ENCODE measurements at places on chromosomes 12 and 14.

DNA sequence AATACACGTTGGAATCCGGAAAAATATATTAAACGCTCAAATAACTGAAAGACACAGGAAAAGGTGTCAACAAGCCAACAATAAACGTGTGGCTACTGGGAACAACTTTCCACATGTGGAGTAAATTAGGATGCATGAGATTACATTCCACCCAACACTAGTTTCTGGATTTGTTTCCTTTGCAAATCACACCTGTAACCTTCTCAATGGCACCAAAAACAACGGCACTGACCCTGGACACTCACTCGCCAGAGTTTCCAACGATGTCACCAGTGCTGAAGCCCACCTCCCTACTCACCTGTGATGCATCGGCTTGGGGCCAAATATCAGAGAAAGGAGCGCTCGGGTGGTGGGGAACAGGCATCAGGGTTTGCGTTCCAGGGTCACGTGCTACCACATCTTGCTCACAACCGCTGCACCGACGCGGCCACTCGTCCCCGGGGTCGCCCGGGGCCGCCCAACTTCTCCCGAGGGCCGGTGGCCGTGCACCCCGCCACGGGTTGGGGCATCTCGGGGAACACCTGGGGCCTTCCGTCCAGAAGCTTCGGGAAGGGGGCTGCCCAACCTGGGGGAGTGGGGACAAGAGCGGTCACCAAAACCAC, 629 bp downstream of the PRDM4 start:
- DNase-seq = no peak

DNA sequence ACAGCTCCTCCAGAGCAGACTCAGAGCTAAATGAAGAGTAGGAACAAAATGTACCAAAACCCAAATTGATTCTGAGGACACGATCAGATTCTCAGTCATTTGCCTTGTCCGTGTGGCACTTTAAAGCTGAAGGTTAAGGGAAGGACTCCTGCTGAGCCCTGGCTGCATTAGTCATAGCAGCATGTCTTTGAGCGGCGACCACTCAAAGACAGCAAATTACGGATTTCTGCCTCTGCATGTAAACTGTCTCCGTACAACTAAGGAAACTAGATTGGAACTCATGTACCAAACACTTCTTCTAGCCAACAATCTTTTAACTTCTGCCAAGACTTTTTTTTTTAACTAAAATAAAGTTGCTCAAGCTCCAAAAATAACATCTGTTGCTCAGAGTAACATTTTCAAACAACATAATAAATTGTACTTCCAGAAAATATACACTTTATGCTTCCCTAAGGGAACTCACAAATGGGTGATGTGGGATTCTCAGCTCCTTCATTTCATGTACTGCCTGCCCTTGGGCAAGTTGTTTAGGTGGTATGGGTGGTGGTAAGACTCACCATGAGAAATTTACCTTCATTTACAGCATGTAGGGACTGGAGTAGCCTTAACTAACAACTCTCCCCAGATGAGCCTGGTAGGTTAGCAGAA, 56.1 kb downstream of the RERG start:
- DNase-seq = no peak

GRCh38 chr14:72444701-72445100, 449.2 kb downstream of the DPF3 start:
- no peak for DNase-seq

GRCh38 chr12:25368557-25368956, 117.8 kb upstream of the KRAS start:
- DNase-seq = no peak

DNA sequence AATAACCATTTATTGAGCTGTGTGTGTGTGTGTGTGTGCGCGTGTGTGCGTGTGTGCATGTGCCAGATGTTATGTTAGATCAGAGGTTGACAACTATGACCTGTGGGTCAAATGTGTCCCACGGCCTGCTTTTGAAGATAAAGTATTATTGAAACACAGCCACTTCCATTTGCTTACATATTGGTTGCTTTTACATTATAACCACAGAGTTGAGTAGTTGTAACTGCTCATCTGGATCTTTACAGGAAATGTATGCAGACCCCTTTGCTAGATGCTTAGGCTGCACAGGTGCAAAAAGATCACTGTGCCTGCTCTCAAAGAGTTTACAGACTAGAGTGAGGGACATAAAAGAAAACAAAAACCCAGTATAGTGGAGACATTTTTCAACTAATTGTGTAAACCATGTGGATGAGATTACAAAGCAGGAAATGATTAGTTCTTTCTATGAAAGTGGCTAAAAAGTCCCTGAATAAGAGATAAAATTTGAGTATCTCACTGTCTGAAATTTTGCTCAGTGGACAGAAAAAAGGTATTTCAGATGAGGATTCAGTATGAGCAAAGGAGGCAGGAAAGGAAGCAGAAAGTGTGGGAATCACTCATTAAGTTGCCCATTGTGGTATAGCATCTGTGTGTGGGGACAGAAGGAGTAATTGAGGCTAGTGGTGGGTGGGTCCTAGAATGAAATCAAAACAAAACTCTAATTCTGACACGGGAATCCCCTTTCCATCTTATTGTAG, 188.4 kb downstream of the PAH start:
- no peak for DNase-seq

GRCh38 chr14:79890527-79890926, 320.8 kb downstream of the DIO2 start:
- no peak for DNase-seq

DNA sequence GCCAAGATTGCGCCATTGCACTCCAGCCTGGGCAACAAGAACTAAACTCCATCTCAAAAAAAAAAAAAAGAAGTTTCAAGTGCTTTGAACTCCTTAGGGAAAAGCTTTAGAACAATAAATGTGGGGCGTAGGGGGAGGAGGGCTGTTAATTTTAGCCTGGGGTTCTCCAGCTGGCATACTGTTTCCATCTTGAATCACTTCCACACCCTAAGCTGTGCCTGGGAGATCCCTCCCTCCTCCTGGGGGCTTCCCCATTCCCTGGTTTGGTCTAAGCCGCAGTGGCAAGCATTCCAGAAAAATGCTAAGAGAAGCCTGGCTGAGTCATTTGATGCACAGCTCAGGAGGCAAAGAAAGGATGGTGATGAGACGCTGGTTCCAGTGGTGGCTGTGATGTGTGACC, 2.3 kb upstream of the ZNF384 start:
- no peak for DNase-seq

- DNase-seq = no peak
Observed at GRCh38 chr12:122474324-122474716, 26.4 kb downstream of the ZCCHC8 start.

GRCh38 chr12:6367969-6368892, 7.1 kb downstream of the SCNN1A start:
- DNase-seq = no peak

DNA sequence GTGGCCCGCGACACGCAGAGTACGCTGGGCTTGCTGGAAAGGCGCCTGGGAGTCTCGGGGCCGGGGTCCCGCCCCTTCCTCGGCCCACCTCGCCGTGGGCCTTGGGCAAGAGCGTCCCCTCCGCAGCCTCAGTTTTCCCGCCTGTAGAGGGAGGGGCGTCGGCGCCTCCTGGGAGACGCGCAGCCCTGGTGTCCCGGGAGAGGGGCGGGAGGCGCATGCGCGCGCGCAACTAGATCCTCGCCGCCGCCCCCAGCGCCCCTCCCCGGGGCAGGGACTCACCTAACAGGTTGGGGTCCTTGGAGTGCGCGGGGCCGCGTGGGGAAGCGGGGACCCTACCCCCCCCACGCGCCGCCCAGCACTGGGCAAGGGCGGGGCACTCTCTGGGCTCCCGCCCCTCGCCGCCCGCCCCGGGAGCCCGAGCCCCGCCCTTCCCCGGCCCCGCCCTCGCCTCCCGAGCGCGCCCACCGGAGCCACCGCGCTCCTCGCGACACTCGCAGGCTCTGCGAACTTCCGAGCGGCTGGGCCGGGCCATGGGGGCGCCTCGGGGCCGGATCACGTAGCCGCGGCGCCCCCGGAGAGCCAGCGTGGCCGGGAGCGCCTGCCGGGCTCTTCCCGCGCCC, at the start of gene KIF26A:
TSS of gene KIF26A (plus strand) at position 490 of the 620 bp plus-strand sequence. CDS start 136 bp downstream, outside the sequence.
- DNase-seq = no peak

DNA sequence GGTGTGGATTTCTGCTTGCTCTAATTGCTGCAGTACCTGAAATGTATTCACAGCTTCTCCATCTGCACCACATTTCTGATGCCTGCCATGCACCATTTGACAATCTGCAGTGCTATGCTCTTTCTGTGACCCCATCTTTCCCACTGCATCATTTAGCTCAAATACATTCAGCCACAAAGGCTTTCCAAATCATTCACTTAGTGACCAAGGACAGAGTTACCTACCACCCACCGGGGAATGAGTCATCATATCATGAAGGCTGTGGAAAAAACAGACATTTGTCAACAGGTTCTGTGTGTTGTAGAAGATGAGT, 465.5 kb upstream of the ATP2B1 start:
- no peak for DNase-seq

- DNase-seq = no peak
Observed at GRCh38 chr12:116640281-116640680, 81.1 kb downstream of the MAP1LC3B2 start.

- no peak for DNase-seq
Observed at GRCh38 chr14:62763951-62764350, 281.3 kb downstream of the KCNH5 start.

DNA sequence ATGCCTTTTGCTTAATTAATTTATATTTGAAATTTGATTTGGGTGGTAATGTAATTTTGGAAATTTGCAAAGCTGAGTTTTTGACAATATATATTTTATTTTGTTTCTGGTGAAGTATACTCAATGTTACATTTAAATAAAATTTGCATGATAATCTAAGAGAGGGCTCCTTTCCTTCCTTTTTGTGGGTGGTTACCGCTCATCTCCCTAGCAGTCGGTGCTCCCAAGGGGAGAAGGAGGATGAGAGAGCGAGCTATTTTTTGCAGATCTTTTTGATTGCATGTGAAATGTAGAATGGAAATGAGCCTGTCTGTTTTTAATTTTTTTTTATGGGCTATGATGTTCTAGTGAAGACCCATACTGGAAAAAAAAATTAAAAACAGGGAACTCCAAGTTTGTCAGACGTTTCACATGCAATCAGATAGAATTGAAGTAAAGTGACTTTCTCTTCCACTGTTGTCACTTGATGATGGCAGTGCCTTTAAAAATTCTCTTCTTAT, 39.8 kb downstream of the MSRB3 start:
- DNase-seq = no peak

DNA sequence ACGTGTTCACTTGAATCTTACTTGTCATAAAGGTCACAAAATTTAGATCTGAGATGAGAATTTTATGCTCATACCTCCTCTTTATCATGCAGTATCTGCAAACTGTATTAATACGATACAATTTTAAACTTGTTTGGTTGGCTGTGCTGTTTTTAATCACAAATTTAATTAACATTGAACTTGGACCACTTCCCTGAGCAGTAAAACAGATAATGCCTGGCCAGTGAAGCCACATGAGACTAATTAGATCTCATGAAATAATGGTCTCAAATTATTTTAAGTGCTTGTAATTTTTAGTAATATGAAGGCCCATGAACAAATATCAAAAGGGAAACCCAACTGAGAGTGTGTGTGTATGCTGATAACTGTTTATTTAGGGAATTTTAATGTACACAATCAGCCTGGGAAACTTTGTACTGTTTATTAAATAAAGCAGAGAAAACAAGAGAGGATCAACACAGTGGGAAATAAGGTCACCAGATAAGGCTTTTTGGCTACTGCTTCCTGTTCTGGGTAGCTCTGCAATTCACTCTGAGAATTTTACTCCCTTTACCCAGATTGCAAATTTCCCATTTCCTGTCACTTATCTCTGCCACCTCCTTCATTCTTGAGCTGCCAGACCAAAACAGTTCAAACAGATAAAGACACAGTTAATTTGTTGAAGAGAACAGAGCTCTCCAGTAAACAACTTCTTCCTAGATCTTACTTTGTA, 61.6 kb upstream of the GNPNAT1 start:
- no peak for DNase-seq

GRCh38 chr12:53102883-53103807, at the start of gene SOAT2:
Gene SOAT2, plus strand, starts transcription at chr12:53103486. Its CDS starts 92 bp downstream, at chr12:53103578.
- peak; percentile 20 for DNase-seq

- no peak for DNase-seq
Observed at GRCh38 chr14:68423686-68424085, 369.2 kb downstream of the ZFP36L1 start.

All from stimulated activated CD8-positive, alpha-beta memory T cell treated with anti-CD3 and anti-CD28 coated beads, Interleukin-4, amount 100 ng/mL, for 4 hours (primary cell).